Upper lobe of left lung (tissue), 6 donors: ENCODE measurements at places on chromosomes 7 and 10.

DNA sequence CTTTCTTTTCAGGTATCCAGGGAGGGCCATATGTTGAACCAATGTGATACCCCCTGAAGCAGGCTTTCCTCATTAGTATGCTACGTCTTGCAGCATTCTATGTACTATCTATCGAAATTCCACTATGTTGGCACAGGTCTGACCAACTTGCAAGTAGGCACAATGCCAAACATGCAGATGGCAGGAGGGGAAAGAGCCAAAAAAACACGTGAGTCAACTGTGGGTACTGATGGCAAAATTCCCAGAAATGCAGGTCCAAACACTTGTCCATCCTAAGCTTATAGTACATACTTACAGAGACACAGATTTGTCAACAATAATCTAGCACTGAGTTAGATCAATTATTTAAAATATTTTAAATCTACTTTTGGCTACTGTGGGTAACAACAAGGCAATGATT lies 394.9 kb downstream of the DGKB start:
- DNase-seq = no peak

DNA sequence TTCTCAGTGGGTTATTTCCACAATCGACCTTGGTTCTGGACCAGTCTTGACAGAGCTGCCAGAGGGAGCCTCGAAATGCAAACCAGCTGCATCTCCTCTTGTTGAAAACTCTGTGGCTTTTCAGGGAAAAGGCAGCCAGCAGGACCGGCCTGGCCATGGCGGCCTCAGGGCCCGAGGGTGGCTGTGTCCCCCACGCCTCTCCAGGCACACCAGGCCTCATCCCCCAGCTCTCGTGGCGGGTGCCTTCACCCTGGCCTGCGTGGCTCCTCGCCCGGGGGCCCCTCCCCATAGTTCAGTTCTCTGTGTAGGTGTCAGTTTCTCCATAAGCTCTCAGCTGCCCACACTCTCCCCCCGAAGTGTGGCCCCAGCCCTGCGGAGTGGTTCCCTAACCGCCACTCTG lies 63.5 kb downstream of the MGMT start:
- no peak for DNase-seq

- no peak for DNase-seq
Observed at GRCh38 chr7:84492098-84493034, 297.8 kb upstream of the SEMA3A start.

DNA sequence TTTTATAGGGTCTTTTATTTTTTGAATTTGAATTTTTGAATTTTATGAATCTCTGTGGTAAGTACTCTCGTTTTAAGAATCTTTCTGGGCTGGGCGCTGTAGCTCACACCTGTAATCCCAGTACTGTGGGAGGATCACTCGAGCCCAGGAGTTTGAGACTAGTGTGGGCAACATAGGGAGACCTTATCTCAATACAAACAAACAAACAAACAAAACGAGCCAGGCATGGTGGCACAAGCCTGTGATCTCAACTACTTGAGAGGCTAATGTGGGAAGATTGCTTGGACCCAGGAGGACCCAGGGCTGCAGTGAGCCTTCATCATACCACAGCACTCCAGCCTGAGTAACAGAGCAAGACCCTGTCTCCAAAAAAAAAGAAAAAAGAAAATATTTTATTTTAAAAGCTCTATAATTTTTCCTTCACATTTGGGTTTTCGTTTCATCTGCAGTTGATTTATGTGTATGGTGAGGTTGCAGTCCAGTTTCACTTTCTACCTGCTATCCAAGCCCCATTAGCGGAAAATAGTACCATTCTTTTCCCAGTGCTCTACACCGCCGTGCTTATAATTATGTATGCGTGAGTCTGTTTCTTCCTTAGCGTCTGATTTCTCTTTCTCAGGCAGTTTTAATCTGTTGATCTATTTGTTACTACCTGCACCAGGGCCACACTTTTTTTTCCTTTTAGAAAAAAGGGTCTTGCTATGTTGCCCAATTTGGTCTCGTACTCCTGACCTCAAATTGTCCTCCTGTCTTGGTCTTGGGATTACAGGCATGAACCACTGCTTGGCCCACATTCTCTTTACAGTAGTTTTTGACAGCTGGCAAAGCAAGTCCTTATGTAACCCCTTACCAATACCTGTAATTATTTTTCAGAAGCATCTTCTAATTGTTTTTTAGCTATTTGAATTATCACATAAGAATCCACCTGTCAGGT lies 21.7 kb downstream of the TRIM24 start:
- DNase-seq = no peak

DNA sequence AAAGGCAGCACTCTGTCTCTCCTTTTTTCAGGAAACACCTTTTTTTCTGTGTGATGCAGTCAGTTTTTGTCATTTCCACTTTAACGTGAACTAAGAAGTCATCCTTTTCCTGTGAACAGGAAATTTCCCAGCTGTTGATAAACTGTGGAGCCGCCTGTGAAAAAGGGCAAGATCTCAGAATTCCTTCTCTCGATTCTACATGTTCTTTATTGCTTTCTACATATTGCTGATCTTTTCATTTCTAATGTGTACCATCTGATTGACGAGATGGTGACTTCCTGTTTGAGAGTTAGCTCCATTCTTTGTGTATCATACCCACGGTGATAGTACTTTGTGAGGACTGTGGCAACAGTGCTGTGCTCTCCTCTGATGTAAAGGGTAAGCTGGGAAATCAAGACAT lies 50.4 kb downstream of the ADD3 start:
- DNase-seq = no peak

- DNase-seq = no peak
Observed at GRCh38 chr10:100808876-100809275, 63.5 kb downstream of the PAX2 start.

DNA sequence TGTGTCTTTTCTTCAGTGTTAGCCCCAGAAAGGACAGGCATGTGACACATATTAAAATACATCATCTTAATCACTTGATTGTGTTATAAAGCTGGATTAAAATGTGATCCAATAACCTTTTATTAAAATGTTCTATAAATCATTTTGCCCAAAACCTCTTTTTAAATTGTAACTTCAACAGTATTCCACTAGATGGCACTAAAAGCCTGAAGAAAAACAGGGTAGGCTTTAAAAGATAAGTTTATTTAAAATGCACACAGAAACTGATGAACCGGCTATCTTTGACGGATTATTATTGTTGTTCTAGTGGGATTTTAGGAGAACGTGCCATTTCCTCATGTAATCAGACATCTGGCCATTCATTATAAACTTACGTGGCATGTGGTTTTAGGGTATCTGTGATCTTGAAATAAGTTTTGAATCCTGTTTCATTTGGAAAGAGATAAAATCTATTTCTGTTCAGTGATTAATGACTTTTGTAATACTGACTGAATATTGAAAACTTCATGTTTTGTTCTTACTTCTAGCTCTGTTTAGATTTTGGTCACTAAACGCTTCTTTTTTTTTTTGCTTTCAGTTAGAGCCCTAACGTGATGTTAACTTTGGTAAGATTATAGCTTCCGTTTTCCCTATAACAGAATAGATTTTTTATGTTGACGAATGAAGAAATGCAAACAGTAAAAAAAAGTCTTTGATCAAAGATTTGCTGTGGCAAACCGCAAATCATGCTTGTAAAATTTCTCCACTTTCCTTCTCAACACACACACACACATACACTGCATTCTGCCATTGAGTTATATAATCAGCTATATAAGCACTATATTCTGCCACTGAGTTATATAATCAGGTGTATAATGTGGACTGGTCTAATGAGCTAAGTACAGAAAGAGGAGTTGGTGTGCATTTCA lies 13.6 kb downstream of the VPS50 start:
- no peak for DNase-seq

DNA sequence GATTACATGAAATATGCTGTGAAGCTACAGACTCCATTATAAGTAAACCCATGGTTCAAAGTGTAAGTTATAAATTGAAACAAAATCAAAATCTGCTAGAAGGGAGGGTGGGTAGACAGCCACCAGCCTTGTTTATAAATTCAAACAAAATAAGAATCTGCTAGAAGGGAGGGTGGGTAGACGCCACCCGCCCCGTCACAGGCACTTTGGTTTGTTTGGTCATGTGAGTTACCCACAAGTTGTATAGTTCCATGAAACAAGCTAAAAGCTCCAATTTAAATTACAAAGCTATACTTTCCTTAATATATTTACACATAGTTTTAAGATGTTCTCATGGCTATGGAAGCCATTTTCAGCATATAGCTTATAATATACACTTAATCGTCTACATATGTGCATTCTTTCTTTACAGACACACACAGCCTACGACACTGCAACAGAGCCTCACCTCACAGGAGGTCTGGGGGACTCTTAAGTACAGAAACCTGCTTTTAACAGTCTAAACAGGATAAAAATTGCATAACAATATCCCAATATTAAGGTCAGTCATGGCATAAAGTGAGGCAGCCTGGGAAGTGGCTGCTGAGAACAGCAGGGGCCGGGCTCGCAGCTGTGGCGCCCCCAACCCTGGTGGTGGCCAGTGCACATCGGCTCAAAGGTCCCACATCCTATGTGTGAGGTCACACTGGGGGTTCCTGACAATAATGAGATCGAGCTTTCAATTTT lies 28.1 kb upstream of the NCAPG2 start:
- DNase-seq = peak; percentile 54

DNA sequence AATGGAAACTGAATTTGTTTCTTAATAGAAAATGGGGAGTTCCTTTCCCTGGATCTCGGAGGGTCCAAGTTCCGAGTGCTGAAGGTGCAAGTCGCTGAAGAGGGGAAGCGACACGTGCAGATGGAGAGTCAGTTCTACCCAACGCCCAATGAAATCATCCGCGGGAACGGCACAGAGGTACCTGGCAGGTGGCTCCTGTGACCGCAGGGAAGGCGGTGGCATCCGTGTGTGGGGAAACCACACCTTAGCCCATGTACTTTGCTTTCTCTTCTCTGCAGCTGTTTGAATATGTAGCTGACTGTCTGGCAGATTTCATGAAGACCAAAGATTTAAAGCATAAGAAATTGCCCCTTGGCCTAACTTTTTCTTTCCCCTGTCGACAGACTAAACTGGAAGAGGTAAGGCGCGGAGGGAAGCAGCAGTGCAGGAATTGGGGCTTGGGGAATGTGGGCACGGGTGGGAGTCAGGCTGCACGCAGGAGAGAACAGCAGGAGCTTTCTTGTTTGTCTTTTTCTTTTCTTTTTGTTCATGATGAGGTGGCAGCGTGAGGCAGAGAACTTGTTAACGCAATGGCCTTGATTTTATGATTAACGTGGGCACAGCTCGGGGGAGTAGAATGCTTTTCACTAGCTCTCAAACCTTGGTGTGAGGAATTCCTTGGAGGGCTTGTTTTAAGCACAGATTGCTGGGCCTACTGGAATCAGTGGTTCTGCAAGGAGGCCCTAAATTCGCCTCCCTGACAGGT lies 12.8 kb downstream of the HKDC1 start:
- no peak for DNase-seq

GRCh38 chr7:16594061-16594460 lies 51.5 kb downstream of the ANKMY2 start:
- no peak for DNase-seq

DNA sequence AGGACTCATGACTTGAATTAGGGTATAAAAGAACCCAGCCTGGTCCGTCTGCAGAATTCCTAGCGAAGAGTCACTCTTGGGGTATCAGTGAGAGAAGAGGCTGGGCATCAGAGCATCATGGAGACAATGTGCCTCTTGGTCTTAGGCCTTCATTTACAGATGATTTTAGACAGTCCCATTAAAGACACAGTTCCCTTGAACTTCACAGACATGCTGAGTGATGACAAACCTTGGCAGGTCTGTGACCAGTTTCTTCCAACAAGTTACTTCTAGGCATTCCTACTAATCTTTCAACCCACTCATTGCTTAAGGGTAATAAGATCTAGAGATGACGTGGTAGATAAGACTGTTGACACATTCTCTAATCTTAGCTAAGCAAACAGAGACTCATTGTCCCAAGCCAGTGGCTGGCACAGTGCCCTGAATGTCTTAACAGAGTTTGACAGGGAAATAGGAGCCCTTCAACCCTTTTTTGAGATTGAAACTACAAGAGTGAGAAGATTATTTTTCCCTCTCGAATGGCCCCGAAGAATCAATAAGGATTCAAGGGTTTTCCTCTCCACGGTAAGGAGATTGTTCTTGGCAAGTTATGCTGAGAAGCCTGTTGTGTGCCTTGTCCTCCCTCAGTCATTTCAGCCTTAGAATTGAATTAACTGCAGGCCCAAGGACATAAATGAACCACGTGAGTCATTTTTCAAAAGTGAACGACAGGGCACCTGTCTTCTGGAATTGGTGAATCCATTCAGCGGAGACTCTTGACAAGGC lies 281.1 kb downstream of the CCDC3 start:
- no peak for DNase-seq

DNA sequence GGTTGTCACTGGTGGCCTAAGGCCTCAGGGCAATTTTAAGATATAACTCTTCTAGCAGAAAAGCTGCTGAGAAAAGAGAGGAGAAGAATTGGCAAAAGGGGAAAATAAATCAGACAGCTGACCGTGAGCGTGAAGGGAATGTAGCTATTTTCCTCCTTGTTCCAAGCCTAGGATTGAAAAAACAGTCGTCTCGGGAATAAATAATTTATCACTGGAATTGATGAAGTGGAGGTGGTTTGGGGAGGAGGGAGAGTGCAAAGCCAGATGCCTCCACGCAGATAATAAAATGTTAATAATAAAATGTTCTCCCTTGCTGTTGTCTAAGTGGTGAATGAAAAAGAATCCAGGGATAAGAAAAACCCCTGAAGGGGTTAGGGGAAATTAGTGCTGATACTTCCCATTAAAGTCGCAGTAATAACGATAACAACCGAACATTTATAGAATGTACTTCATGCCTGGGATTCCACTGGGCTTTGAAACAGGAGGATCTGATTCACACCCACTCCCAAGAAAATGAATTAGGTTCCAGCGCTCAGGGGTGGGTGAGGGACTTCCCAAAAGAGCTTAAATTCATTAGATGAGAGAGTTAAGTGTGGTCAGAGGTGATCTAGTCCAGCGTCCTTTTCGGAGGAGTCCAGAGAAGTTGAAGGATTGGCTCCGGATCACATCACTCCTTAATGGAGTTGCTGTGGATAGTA lies 27.3 kb downstream of the BAMBI start:
- no peak for DNase-seq

DNA sequence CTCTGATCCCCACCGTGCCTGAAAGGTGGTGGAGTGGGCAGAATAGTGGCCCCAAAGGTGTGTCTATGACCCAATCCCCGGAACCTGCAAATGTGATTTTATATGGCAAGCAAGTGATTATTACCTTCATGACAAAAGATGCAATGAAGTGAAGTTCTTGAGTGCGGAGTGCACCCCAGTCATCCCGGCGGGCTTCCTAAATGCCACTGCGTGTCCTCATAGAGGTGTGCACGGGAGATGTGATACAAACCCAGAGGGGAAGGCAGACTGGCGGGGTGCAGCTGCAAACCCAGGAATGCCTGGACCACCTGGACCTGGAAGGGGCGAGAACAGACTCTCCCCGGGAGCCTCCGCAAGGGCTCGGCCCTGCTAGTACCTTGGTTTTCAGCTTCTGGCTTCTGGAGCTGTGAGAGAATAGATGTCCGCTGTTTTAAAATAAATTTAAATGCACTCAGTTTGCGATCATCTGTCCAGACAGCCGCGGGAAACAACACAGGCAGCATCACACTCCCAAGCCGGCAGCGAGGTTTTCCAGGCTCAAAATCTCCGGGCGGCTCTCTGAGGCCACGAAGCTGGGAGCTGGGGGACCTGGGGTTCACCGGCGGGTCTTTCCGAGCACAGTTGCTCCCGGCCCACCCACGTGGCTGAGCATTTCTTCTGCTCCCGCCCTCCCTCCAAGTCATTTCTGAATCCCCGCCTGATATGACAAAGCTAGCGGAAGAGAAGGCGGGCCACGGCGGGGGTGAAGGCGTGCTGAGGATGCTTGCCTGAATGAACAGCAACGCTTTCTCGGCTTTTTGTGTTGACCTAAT lies 50.4 kb upstream of the EBF3 start:
- peak; percentile 12 for DNase-seq

GRCh38 chr10:79417266-79417665 lies 28.2 kb downstream of the ZCCHC24 start:
- no peak for DNase-seq
